ENCODE measurements at places on chromosomes 3 and 15.

DNA sequence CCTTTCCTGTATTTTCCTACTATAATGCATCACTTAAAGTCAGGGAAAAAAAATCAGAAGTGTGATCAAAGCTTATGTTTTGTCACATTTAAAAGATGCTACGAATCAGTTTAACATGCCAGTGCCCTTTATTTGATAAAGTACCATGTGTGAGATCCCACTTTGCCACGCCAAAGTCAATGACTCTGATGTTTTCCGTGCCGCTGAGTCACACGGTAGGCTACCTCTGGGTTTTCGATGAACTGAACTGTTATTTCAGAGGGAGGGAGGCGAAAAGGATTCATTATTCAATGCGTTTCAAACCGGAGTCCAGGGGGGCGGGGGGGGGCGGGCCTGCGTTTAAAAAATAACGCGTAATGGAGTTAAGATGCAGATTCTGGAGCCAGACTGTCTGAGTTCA lies 203.0 kb downstream of the ABHD5 start:
- no peak for DNase-seq

DNA sequence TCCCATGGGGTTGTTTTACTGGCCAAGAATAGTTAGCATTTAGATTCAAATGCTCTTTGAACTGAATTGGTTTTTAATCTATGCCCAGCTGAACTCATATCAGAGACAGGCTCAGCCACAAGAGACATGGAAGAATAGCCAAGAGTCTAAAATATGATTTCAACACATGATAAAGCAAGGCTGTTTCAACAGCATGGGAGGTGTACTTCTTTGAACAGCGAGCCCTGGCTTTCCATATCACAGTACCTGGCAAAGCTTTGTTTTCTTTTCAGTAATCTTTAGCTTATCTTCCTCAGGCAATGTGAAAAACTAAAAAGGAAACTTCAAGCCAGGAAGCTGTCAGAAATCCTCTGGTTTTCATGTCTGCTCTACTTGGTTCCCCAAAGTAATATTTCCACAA lies 413.6 kb upstream of the ADAMTS9 start:
- DNase-seq = no peak

GRCh38 chr15:59917504-59918157 lies 86.5 kb upstream of the FOXB1 start:
- no peak for DNase-seq

DNA sequence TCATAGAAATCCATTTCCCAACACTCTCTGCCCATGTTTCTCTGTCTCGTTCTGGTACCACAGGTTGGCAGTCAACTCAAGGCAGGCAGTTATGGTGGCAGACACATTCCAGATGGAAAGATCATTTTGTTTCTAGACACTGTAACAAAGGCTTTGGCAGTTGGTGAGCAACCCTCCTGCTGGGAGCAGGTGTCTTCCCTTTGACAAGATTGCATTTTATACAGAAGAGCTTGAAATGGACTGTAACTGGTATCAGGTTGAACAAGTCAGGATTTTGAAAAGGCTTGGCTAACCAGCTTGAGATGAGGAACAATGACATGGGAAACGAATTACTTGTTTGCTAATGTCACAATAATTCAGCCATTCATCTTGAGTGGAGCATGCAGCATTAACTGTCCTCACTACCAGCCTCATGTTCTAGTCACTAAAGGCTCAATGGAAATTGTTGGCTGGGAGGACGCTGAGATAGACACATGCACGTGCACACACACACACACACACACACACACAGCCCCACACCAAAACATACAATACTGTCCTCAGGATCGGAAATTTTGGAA lies 170.0 kb downstream of the SEMA6D start:
- DNase-seq = no peak

DNA sequence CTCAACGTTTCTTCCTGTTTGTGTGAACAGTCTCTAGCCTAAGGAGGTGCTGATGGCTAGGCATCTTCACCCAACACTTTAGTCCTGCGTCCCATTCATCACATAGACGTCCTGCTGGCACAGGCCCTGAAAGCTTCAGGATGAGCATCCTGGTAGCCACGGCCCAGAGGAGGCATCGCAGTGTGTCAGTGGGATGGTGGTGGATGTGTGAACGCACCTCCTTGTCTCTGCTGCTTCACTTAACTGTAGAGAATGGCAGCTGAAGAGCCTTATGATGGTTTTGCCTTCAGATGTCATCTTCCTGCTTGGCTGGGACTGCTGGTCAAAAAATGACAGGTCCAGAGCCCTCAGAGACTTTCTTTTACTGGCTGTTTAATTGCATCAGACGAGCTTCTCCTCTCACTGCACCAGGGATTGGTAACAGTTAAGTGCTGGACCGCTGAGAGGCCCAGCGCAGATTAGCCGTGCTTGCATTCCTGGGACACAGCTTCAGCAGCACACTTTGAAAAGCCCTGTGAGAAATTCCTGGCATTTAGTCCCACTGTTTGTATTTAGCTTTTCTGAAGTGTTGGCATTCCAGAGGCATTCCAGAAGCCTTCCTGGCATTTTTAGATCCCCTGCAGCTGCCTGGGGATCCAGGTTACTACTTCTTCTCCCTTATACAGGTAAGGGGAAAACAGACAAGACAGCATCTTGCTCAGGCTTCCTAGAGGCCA lies 132.4 kb upstream of the PLXNA1 start:
- DNase-seq = peak; percentile 62

- peak; percentile 93 for DNase-seq
These were observed 1.5 kb upstream of the FAM131A start for GRCh38 chr3:184335661-184336546.

- no peak for DNase-seq
These were observed 4.7 kb downstream of the ATRIP start for GRCh38 chr3:48451270-48451669.

- no peak for DNase-seq
These were observed 149.6 kb downstream of the CHDH start for GRCh38 chr3:53696401-53697172.

DNA sequence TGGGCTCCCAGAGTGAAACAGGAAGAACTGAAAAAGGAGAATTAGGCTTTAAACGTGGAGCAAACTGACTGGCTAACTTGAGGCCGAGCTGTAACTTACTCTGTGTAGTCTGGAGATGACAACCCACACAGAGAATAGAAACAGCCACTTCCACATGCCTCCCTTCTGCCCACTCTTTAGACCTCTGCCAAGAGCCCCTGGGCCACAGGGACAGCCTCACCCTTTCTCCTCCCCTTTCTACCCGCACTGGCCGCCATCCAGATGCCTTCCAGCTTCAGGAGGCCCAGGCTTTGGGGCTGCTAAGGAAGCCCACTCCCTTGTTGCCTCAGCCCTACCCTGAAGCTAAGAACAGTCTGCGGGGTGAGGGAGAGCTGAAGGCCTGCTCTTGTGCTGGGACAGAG lies 6.8 kb downstream of the ARHGAP31 start:
- DNase-seq = no peak

DNA sequence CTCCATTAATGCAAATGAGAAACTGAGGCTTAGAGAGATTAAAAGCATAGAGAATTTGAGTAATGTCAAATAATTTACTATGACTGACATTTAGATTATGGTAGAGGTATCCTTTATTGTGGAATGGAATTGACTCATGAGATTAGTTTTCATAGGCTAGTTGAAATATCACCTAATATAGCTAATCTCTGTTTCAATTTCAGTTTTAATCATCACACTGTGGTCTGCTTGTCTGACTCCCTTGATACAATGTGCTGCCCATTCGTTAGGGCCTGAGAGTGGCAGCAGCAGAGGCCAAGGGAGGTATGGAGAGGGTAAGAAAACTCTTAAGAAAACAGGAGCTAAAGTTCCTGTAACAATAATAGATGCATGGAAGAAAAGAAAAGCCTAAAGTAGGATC lies 13.2 kb upstream of the ZBTB20 start:
- DNase-seq = no peak

DNA sequence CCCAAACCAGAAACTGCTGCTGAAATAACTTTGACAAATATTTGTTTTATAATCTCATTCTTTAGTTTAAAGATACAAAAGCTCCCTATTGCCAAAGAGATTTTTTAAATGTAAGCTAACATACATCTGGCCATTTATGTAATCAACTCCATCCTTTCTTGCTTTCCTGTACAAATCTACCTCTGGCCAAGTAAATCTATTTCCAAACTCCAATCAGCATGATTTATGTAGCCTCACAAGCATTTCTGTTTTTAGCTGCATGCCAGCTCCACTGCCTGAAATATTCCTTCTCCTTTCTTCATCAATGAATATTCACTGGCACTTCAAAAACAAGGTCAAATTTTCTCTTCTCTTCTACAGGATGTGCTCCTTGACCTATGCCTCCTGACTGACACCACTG lies 80.0 kb downstream of the SHOX2 start:
- no peak for DNase-seq

GRCh38 chr15:35448294-35448693 lies 97.7 kb downstream of the DPH6 start:
- DNase-seq = no peak

GRCh38 chr15:100275641-100276040 lies 66.1 kb downstream of the ADAMTS17 start:
- no peak for DNase-seq

DNA sequence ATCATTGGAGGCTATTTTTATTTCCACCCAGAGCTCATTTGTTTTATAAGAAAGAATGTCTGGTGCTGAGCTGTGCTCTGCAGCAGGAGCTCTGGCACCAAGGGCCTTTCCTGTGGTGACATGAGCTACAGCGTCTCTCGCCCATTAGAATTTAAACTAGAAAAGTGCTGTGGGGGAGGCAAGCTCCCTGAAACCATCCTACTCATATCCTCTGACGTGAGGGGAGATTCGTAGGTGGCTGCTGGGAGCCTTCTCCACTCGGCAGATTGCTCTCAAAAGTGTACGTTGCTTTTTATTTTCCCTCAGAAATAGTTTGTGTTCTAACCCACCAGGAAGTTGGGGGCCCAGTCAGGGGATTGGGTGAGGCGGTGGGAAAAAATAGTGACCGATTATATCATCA lies 76.3 kb upstream of the ARHGEF3 start:
- DNase-seq = no peak

DNA sequence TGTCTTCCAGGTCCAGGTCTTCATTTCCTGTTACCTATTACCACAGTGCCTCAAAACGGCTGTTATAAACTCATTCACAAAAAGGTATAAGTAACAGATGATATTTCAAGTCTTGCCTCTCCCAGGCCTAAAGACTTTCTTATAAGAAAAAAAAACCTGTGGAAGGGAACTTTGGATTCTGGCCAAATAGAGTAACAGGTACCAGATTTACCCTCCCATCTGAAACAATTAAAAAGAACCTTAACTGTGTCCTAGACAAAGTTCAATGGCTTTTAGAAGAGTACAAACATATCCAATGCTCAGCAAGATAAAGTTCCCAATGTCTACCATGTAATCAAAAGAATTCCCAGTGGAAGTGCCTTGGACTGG lies 22.6 kb downstream of the BHLHE40 start:
- no peak for DNase-seq

DNA sequence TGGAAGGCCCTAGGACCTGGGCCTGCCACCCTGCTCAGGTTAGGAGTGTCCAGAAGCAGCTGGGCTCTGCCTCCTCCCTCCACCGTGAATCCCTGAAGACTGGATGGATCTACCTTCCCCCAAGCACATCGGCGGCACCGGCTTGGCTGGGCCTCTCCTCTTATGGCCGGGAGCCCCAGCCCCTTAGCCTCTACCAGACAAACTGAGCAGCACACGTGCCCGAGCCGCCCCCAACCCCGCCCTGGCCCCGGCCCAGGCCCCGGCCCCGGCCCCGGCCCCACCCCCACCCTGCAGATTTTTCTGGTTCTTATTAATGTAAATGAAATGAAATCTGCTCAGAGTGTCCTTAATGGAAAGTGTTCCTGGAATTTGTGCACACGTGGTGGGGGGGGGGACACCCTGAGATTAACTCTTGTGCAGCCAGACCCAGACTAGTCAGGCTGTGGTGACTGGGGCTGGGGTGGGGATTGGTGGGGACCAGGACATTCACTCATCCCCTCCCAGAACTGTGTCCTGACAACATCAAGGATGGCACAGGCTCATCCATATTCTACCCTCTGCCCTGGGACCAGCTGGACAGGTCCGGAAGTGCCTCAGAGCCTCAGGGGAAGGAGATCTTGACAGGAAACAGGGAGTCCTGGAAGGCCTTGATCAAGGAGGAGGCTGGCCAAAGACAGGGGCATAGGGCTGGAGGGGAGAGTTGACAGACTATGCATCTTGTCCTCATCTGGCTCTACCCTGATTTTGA lies 30.9 kb upstream of the SEMA3F start:
- no peak for DNase-seq

DNA sequence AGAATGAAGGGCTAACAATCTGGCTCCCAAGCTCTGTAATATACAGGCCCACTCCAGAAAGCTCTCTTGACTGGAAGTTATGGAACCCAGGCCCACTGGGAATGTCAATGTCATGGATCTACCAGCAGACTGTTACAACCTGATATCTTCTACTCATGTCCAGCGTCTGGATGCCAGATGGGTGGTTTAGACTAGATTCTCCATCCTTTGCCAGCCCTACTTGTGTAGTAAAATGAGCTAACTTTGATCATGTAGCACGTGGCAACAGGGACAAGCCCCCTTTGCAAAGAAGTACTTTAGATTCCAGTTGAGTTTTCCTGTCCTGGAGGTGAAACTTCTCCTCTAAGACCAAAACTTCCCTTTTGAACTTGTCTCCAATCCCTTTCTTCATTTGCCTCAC lies 55.1 kb downstream of the HEG1 start:
- DNase-seq = no peak

DNA sequence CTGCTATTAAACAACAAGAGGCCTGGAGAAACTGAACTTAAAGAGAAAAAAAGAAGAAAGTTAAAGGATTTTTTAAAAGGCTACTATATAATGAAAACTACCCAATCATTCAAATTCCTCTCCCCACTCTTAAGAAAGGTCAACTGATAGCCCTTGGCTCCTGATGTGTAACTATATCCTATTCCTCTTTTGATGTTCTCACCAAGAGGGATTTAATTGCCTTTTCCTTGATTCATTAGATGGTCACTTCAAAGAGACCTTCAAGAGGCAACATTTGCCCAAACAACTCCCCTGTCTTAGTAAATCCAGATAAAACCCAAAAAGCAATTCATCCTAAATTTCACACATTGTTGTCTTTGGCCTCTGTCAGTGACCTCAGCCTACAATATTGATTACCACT lies 86.0 kb downstream of the FMN1 start:
- no peak for DNase-seq

GRCh38 chr3:105944721-105945120 lies 75.9 kb upstream of the CBLB start:
- no peak for DNase-seq

GRCh38 chr15:45662375-45662774 lies 27.5 kb downstream of the SQOR start:
- DNase-seq = no peak

DNA sequence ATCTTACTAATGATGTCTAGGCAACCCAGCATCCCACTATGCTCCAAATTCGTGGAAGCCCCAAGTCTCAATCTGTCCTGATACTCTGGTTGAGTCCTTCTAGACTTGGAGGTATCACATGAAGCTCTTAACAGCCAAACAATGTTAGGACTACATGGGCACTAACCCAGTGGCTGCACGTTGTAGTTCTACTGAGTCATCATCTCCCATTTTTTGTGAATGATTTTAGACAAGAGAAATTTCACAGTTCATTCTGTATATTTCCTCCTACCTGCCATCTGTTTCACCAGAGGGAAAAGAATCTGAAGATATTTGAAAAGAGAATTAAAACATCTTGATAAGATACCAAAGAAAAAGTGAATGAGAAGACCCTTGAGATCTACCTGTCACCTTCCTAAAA lies 9.8 kb upstream of the WWTR1 start:
- no peak for DNase-seq

GRCh38 chr3:16468002-16468335 lies 45.5 kb downstream of the RFTN1 start:
- no peak for DNase-seq

- no peak for DNase-seq
These were observed 2.2 kb upstream of the CCR5 start for GRCh38 chr3:46368569-46368968.

Data from 8988T (cell line).